ENCODE measurements at places on chromosomes 2 and 18. TPM values are rescaled to one million over a fixed set of nuclear protein-coding genes. Genes with fewer than 3 reads are reported as not detected.

Gene POTEF
- total RNA-seq, result not detected

Gene ANAPC1
- 70.0 TPM for total RNA-seq

Gene PROC
- not detected for total RNA-seq

Gene DSG1
- total RNA-seq, result 8.5 TPM

Gene PARD6G
- total RNA-seq, result 12.5 TPM

Gene ANKRD30BL
- 7.3 TPM for total RNA-seq

Gene IL36G
- total RNA-seq, result not detected

Gene TMEM17
- total RNA-seq, result 6.0 TPM

Gene MYO7B
- 0.60 TPM for total RNA-seq

Gene CCDC74A
- total RNA-seq, result 16.5 TPM

Gene CDK15
- 1.7 TPM for total RNA-seq

Gene RGPD3
- total RNA-seq, result 1.3 TPM

Gene MAP4K4
- total RNA-seq, result 139 TPM

Gene CTAGE1
- total RNA-seq, result not detected

Gene C2orf15
- total RNA-seq, result 3.6 TPM

Gene SOX11
- 58.1 TPM for total RNA-seq

Gene IL18RAP
- 0.33 TPM for total RNA-seq

Gene VIT
- 38.7 TPM for total RNA-seq

Data from camera-type eye (tissue), 1 donor.